ENCODE measurements at places on chromosomes 12 and 14.
A peak's percentile ranks its signal among the peaks of the same experiment; 100 is the strongest.

DNA sequence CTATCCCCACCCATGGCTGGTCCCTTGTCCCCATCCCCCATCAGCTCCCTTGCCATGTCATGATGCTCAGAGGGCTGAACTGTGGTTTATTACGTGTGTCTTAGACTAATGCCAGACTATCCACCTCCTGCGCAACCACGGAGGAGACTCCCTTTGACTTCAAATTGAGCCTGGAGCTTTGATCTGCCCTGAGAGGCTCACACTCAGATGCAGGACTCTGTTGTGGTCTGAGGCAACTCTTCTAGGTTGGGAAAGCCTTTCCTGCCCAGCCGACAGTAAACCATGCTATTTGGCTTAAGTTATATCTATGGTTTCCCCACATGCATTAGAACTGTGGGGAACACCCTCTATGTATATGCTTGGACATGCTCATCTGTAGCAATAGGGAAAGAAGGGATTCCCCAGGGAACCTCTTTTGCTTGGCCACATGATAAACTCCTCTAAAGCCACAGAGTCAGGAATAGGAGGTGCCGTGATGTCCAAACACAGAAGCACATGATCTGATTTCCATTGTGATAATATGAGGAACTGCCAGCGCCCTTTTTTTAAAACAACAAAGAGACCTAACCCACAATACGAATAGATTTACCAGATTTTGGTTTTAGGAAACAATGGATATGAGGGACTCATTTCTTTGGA lies 11.1 kb upstream of the LGALS3 start:
- peak; percentile 19 for DNase-seq

DNA sequence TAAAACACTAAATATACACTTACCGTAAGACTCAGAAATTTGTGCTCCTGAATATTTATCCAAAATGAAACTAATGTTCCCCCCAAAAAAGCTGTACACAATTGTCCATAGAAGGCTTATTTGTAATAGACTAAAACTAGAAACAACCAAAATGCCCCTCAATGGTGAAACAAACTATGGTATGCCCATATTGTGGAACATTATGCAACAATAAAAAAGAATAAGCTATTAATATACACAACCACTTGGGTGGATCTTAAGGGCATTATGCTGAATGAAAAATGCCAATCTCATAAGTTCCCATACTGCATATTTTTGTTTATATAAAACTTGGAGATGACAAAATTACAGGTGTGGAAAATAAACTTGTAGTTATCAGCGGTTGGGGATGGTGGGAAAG lies 357.4 kb downstream of the KCNH5 start:
- no peak for DNase-seq

DNA sequence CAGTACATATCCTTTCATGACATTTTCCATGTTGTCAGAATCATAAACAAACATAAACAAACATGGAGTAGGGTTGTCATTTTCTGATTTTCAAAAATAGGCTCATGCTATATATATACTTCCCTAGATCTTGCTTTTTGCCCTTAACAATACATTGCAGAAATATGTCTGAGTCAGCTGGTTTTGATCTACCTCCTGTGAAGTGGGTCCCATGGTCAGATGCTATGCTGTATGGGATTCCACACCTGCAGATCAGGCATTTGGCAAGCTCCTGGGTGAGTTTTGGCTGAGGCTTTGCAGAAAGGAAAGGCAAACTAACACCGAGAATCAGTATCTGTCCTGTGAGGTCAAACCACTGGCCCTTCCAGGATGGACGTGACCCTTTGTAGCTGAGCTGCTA lies 183.0 kb upstream of the ARID2 start:
- DNase-seq = no peak

GRCh38 chr14:36659010-36659821 lies 2.4 kb upstream of the PAX9 start:
- DNase-seq = no peak
